NCI-H1436 treated with DMSO at 0.1 percent for 48 hours (cell line): ENCODE measurements at places on chromosomes 7 and 10.

DNA sequence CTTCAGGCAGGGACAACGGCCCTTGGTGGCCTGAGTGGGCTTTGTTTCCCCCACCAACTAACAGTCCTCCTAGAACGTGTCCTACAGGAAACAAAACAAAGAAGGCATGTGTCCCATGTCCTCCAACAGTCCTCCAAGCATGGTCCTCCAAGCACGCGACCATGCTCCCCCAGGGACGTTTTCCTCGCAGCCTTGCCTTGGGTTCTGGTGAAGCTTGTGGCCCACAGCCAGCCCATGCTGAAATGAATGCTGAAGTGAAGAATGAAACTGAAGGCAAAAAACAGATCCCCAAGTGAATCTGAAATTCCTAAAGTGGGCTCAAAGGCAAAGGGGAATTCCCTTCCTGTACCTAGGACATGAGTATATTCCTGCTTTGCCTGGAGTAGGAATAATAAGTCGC is 176.6 kb downstream of the JCAD start:
- no peak for DNase-seq

GRCh38 chr10:3422282-3422681 is 249.7 kb upstream of the PITRM1 start:
- DNase-seq = no peak

- no peak for DNase-seq
Observed at GRCh38 chr7:143280160-143280559, 4.6 kb upstream of the TMEM139 start.

DNA sequence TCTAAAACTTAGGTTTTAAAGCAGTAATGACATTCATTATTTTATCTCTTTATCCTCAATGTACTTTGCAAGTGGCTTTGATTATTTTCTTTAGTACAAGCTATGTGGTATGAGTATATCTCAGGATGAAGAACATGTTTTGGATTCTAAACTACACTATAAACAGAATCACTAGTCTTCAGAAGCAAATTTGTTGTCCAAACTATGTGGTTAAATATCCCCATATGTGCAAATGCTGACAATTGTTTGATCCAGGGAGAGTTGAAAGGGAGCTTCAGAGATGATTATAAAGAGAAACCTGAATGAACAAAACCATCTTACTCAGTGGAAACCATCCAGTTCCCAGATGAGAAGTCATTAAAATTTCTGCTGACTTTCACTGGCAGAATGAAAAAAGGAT is 179.3 kb downstream of the MDFIC start:
- DNase-seq = no peak

- DNase-seq = no peak
Observed at GRCh38 chr10:130027716-130028464, 63.8 kb upstream of the EBF3 start.

DNA sequence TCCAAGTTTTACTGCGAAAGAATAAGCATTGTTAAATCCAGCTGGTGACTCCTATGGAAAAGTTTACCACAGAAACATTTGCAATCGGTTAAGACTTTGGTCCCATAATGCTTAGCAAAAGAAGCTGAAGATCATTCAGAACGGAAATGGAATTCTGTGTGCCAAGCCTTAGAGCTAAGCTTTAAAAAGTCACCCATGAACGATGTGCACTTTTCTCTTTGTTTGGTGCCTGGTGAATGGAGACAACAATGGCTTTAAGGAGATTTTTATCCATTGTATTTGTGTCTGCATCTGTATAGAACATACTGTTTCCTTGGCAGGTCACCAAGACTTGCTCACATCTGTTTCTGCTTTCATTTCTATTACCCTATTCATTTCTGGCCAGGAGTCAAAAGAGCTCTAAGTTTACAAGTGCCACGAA is 26.3 kb upstream of the COL1A2 start:
- no peak for DNase-seq

DNA sequence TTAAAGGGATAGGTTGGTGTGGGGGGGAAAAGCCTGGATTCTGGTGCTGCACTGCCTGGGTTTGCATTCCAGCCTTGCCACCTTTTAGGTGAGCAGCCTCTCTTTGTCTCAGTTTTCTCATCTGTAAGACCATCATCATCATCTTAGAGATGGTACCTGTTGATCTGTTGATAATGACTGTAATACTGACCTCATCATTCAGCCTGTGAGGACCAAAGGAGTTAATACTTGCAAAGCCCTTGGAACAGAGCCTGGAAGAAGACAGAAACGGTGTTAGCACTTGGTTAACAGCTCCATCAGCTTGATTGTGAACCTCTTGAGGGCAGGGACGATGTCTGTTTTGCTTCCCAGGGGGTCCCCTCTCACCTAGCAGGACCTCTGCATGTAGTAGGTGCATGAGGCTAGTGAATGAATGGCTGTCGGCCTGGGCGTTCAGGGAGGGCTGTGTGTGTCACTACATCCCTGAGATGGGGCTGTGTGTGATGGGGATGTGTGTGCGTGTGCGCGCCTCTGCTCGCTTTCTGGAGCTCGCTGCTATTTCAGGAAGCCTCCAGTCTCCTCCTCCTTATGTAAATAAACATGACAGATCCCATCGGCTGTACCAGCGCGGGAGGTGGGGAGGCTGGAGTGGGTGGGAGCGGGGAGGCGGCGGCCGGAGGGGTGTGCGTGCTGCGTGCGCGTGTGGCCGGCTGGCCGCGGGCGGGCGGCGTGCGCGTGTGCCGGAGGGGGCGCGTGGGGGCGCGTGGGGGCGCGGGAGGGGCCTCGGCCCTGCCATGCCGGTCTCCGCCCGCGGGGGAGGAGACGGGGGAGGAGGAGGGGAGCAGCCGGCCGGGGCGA is 61.2 kb downstream of the NEURL1 start:
- no peak for DNase-seq

GRCh38 chr7:150553163-150553562 is 14.0 kb upstream of the GIMAP4 start:
- no peak for DNase-seq

DNA sequence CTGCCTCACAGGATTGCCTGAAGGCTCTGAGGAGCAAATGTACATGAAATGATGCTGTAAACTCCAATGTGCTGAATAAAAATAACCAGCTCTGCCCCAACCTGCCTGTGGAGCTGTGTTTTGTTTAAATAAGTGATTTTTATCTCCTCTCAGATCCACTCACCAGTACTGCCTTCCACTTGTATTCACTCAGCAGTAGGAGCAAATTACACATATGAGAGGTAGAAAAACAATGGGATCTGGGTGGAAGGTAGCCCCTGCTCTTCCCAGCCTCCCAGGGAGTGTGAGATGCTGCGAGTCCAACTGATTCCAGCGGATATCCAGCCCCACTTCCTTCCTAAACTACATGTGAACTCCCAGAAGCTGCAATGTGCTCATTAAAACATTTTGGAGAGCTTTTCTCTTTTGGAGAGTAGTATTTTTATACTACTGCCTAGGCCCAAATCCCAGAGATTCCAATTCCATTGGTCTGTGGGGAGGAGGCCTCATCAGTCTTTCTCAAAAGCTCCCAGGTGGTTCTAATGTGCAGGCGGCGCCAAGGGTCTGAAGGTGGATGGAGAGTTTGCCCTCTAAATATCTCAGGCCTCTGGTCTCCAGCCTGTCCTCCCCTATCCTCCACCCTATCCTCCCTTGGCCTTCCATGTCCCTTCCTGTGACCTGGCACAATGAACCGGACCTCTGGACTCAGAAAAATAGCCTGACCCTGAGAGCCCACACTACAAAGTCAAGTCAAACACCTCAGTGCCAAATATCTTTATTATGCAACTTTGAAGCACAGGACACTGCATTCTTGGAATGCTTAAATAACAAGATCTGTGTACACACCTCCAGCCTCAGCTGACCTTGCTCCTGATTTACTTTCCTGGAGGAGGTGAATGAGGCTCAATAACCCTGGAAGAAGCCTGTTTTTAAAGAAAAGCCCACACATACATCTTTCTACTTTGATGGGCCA is 46.2 kb downstream of the CPVL start:
- no peak for DNase-seq

- DNase-seq = no peak
Observed at GRCh38 chr10:93199191-93199751, 125.6 kb downstream of the CYP26A1 start.

DNA sequence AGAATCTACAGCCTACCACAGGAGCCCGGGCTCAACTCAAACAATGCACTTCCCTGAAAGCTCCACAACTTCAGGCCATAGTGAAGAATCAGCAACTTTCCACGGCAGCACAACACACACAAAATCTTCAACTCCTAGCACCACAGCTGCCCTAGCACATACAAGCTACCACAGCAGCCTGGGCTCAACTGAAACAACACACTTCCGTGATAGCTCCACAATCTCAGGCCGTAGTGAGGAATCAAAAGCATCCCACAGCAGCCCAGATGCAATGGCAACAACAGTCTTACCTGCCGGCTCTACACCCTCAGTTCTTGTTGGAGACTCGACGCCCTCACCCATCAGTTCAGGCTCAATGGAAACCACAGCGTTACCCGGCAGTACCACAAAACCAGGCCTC is 22.3 kb downstream of the MUC12 start:
- DNase-seq = no peak

DNA sequence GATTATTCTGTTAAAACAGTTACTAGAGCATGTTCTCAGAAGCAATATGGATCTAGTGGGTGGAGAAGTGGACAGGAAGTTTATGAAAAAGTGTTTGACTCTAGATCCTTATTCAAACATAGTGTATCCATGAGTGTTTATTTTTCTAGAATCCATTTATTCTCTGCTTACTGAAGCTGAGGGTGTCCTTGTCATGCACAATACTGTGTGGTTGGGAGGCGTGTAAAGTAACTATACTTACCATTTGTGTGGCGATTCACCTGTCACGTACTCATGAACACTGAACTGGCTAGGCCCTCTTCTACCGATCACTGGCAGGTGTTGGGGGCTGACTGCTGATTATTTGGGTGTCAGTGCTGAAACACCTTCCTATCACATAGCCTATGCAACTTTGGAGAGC is 74.0 kb downstream of the POU6F2 start:
- no peak for DNase-seq

GRCh38 chr7:11297764-11298163 is 324.1 kb downstream of the PHF14 start:
- no peak for DNase-seq

- DNase-seq = no peak
Observed at GRCh38 chr10:14173391-14173705, 157.4 kb downstream of the FRMD4A start.

DNA sequence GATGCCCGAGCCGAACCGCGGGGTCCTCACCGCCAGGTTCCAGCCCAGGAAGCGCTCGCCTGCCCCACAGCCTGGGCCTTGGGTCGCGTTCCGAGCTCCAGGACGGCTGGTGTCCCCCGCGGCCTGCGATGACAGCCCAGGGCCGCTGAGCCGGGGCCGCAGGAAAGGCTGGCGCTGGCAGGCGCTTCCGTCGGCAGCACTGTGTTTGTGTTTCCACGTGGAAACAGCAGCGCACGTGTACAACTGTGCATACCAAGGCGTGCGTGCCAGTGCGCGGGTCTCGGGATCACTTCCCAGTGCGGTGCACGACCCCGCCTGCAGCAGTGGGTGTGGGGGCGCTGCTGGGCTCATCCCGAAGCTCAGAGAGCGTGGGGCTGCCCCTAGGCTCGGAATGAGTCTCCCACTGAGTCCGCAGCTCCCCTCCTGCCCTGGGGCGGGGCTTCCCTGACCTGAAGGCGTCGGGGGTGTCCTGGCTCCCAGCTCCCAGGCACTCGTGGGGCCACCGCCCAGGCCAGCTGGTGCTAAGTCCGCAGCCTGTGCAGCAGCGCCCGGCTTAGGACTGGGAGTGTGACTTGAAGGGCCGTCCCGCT is 17.2 kb downstream of the AP5Z1 start:
- no peak for DNase-seq

DNA sequence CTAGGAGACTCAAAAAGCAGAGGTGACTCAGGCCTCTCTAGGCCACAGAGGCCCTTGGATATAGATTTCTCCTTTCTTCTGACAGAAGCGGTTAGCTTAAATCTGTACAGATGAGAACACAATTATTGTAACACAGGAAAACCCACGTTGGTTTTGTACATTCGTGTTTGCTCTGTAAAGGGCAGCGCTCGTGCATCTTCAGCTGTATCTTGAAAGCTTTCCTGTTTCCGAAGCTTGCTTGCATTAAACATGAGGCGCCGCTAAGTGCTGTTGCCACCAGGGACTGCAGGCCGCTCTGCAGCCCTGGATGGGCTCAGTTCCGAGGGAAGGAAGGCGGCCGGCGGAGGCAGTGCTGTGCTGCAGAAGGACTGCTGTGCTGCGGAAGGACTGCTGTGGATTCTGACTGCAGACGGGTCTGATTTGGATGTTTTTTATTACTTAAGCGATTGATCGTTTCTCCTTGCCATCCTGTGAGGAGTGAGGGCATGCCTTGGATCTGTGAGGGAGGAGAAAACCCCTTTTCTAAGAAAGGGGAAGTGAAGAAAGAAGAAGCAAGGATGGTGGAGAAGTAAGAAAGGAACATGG is 53.3 kb downstream of the FHIP2A start:
- no peak for DNase-seq

DNA sequence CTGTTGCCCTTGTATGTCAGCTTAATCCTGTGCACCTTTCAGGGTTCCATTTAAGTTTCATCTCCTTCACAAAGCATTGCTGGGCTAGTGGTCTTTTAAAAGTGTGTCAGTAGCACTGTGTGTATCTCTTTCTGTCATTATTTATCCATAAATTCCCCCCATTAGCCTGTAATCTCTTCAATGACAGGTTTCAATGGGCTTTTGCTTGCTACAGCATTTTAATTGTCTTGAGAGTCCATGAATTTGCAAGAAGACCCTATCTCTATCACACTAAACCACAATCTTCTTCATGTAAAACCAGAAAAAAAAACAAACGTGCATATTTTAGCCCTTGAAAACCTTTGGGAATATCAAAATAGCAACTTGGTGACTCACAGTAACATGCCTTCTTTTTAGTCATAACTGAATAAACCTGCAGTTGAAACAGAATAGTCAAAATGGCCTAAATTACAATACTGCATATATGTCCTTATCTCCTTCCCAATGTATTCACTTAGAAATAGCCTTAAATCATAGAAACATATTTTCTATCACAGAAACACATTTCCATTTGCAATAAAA is 118.6 kb downstream of the PON1 start:
- no peak for DNase-seq

DNA sequence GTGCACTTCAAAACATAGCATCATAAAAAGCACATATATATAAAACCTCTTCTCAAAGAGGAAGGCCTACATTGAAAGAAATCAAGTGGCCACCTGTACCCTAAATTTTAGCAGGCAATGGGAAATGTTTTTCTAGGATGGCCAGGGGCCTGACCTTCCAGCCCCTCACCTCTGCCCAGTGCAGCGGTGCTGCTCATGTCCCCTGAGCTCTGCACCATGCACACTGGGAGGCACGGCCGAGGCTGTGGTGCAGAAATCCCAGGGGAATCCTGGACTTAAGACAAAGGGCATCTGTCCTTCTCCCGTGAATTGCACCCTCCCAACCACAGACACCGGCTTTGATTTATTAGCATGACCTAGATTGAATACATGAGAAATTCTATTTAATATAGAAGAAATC is 551.4 kb downstream of the GLRX3 start:
- no peak for DNase-seq

GRCh38 chr10:96688789-96689188 is 31.5 kb downstream of the PIK3AP1 start:
- no peak for DNase-seq

DNA sequence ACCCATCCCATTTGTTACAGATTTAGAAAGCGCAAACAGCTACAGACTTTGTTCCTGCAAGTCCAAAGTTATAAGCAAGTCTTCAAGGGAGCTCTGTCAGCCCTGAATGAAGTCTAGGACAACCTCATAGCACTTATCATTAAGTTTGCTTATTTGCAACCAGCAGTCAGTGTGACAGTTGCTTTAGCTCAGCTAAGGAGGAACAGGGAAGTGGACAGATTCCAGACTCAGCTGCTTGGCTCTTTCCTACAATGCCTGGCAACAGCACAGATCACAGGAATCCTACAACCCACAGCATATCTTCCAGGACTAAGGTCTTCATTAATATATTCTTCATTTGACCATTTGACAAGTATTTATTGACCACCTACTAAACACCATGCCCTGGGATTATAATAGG is 17.4 kb upstream of the KIF5B start:
- no peak for DNase-seq
